ENCODE measurements at places on chromosomes 12 and 14.

GRCh38 chr14:86129426-86129825 lies 599.5 kb downstream of the FLRT2 start:
- DNase-seq: no peak

DNA sequence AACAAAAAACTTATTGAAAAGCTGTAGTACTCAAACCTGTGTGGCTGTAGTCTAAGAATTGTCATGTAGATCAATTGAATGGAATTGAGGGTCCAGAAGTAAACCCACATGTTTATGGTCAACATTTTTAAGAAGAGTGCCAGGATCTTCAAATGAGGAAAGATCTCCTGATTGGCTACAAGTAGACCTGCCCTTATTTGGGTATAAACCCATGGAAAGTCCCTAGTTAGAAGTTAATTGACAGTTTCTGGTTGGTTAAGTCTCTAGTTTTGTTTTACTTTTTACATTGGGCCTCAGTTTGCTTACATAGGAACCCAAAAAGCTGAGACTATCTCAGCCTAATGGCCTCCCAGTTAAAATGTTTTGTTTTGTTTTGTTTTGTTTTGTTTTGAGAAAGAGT lies 91.9 kb upstream of the RESF1 start:
- DNase-seq: no peak

DNA sequence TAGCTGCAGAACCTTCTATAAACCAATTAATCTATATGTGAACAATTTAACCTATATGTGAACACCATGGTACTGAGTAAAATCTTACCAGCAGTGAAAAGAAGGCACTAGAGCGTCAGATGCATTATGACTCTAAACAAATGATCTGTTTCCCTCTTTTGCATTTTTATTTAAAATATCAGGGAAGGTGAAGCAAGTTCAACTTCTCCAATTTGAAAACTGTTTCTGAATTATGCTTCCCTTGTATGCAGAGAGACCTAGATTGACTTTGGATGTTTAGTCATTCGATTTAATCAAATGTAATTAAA lies 80.9 kb downstream of the DAD1 start:
- DNase-seq: no peak

GRCh38 chr14:86022031-86022629 lies 492.2 kb downstream of the FLRT2 start:
- DNase-seq: no peak

- no peak for DNase-seq
Measured at GRCh38 chr12:124369055-124369826, 74.3 kb downstream of the RFLNA start.

DNA sequence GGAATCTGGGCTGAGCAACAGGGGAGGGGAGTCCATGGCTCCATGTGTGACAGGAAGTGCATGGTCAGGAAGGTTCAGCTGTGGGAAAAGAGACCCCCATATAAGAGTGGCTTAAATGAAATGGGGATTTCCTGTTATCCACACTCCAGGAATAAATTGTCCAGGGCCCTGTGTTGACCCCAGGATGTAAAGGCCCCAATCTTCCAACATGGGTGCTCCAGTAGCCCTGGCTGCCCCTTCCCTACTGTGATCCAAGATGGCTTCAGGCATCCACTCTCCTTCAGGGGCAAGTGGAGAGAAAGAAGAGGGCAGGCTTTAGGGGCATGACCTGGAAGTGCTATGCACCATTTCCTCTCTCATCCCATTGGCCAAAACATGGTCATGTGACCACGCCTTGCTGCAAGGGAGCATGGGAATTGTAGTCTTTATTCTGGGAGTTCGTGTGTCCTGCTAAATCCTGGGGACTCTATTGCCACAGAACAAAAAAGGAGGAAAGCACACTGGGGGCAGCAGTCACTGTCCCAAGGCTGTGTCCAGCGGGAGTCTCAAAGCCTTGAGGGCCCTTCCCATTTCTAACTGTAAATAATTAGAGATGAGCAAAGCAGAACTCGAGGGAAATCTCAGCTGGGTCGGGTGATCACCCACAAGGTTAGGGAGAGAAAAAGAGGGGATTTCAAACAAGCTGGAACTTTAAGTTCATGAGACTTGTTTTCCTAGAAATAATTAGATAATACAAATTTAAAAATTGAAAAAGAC lies 289.2 kb downstream of the ADGRD1 start:
- peak; percentile 59 for DNase-seq

DNA sequence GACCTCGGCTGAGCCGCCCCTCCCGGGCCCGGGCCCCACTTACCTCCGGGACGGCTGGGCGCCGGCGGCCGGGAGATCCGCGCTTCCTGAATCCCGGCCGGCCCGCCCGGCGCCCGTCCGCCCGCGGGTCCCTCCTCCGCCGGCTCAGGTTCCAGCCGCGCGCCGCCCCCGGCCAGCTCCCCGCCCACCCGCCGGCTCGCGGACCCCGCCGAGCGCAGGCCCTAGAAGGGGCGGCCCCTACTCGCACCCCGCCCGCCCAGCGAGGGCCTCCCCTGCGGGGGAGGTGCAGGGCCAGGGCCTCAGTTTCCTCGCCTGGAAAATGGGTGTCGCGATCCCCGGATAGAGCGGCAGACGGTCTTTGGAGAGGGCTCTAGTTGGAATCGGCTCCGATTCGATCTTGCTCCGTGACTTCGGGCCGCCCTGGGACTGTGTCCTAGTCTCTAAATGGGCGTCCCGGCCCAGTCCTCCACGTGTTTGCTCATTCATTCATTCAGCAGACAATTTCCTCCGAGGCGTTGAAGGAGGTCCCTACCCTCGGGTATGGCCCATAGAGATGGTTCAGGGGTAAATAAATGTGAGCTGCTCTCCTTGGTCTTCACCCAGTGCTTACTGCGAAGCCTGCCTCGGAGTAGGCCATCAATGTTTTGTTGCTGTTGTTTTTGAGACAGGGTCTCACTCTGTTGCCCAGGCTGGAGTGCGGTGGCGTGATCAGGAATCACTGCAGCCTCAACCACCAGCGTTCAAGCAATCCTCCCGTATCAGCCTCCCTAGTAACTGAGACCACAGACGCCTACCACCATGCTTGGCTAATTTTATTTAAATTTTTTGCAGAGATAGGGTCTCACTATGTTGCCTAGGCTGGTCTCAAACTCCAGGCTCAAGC lies at the start of gene TRPV4:
Gene TRPV4 (minus strand): TSS at position 92 of the 883 bp plus-strand sequence. CDS start 18,602 bp downstream, outside the sequence.
- DNase-seq: no peak

DNA sequence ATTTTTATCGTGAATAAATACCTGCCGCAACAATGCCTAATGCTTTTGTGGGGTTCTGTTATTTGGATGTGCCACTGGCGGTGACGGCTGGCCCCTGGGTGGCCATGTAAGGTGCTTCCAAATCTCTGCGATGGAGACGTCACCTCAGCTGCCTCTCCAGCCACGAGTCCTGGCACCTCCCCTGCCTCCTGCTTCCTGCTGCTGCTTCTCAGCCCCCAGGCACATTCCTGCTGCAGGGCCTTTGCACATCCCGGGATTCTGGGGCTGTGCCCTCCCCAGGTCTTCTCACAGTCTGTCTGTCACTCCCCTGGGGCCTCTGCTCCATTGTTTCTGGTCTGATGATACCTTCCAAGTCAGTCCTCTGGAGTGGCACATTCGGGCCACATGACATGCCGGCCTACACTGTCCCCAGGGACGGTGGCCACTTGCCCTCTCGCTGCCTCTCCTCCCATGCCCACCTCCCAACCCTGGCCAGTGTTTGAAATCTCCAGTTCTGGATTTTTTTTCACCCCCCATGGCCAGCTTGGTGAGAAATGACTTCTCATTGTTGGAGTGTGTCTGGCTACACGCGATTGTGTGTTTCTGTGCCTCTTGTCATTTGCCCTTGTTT lies 151.8 kb downstream of the KIF26A start:
- DNase-seq: no peak

GRCh38 chr12:88313554-88313953 lies 171.4 kb downstream of the TMTC3 start:
- no peak for DNase-seq

- no peak for DNase-seq
Measured at GRCh38 chr12:102765736-102766135, 151.3 kb downstream of the PAH start.
